Thyroid gland (tissue), 4 donors: ENCODE measurements at places on chromosomes 3 and 15.
A peak's percentile ranks its signal among the peaks of the same experiment; 100 is the strongest.

- no peak for DNase-seq
Measured at GRCh38 chr15:85760049-85760448, 34.7 kb downstream of the KLHL25 start.

GRCh38 chr15:69843276-69843899, 254.3 kb downstream of the TLE3 start:
- no peak for DNase-seq

GRCh38 chr3:35071772-35072171, 567.6 kb upstream of the ARPP21 start:
- no peak for DNase-seq

DNA sequence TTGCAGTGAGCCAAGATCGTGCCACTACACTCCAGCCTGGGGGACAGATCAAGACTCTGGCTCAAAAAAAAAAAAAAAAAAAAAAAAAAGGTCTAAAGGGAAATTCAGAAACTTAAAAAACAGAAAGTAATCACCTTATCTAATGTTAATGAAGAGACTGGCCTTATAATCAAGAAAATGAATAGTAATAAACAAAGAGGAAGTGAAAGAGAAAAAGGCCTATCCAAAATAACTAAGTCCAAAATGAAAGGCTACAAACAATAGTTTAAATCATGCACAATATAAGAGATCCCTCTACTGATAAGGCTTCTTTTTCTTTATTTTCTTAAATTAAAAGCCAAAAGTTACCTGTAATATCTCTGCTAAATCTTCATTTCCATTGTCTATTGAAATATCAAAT, 37.1 kb upstream of the HDC start:
- DNase-seq = no peak

- peak; percentile 39 for DNase-seq
Measured at GRCh38 chr15:31489801-31490646, 163.4 kb downstream of the KLF13 start.

DNA sequence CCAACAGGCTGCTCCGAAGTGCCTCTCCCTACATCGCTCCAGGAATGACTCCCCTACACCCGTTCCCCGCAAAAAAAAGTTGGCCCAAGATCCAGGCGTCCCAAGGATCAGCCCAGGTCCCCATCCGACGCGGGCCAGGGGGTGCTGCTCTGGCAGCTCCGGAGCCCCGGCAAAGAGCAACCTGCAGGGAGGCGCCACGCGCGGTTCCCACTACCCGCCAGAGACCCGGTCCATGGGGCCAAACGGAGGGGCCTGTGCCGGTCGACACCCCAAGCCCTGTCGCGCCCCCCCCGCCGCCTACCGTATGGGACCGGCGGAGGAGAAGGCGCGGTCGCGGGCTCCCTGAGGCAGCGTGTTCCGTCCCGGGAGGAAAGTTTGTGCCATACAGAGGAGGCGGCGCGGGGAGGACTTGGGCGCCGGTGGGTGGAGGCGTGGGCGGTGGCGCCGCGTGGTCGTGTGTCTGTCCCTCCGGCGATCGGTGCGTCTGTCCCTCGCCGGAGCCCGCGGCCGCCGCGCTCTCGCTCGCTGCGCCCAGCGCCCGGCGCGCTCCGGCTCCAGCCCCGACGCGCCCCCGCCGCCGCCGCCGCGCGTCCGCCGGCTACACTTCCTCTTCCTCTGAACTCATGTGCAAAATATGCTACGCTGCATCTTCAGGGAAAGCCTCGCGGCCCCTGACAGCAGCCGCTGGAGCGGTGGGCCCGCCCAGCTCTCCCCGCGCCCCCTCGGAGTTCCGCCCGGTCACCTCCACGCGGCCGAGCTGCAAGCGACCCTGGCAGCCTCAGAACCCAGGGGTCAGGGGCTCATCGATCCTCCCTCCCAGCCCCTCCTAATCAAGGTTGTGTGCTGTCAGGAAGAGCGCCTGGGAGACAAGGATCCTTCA, at the start of gene RFTN1:
TSS of gene RFTN1 (minus strand) at position 559 of the 880 bp plus-strand sequence. CDS start 19,830 bp downstream, outside the sequence.
- DNase-seq = peak; percentile 62

GRCh38 chr3:126509597-126510307, 7.8 kb downstream of the UROC1 start:
- no peak for DNase-seq

- DNase-seq = no peak
Measured at GRCh38 chr3:57959423-57960173, 48.6 kb upstream of the FLNB start.

DNA sequence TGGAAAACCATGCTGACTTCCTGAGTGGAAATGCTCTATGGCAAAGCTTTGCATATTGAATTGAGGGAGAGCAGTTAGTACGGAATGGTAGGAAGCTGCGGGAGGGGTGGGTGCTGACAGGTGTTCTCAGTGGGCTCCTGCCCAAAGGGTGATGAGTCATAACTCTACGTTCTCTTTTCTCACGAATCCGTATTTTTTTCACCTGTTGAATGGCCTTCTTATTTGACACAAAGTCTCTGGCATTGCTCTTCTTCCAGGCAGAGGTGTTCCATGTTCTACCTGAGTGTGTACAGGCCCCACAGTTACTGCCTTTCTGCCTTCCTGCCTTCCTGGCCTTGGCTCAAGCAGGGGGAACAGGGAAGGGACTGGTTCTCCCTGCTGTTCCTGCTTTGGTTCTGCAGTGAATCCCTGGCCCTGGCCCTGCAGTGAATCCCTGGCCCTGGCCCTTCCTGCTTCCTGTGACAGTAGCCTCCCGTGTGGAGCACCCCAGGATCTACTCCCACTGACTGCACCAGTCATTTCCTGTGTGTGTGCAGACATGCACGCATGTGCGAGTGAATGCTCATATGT, 31.9 kb downstream of the TRAK1 start:
- peak; percentile 11 for DNase-seq

- DNase-seq = no peak
Measured at GRCh38 chr15:40925495-40925862, 3.7 kb upstream of the DLL4 start.

DNA sequence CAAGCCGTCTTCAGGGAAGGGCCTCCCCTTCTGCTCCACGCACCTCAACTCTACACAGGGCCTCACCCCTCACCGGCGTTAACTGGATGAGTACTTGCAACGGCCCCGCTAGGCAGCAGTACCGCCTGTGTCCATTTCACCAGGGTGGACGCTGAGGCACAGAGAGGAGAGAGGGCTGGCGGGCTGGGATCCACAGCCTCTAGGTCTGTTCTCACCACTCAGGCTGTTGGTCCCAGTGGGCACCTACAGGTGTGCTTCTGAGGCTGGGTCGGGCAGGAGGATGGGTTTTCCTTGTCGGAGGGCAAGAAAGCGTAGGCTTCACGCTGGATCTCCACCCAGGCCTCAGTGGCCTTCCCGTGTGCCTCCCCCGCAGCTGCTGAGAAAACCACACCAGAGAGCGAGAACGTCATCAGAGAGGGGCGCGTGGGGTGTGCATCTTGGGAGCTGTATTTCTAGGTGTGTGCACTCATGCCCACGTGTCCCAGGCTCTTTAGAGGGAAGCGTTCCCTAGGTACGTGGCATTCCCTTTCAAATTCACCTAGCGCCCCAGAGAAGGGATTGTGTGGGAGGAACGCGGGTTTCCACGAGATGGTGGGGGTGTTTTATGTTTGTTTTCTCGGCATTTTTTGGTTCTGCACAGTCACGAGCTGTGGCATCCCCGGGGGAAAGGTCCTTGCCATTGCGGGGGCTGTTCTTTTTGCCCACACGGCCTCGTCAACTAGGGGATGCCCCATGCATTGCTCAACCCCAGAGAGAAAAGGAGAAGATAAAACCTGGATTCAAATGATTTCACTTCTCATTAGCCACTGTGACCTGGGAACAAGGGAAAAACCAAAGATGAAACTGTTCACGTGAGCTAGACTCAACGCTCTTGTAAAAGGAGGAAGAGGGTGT, 67.7 kb downstream of the MGLL start:
- DNase-seq = no peak

DNA sequence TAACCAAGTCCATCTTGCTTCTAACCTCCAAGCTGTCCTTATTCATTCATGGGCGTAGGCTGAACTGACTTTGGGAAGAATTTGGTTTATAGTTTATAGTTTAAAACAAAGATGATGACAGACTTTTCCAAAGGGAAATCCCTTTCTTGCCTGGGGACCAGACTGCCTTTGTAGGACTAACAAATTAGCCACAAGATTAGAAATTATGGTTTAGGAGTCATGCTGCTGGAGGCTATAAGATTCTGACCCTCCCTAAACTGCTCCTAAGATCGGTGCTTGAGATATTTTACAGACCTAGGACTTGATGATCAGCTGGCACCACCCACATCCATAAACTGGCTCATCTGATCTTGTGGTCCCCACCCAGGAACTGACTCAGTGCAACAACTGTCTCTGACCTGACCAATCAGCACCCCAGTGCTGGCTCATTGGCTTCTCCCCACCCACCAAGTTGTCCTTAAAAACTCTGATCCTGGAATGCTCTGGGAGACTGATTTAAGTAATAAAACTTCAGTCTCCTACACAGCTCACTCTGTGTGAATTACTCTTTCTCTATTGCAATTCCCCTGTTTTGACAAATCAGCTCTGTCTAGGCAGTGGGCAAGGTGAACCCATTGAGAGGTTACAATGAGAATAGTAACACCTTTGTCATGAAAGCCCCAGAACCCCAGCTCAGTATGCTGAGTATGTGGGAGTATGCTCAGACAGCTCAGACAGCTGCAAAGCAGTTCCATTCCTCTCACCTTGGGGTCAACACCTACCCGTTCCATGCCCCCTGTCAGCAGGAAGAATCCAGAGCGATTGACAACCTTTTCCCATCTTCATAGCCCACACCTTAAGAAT, 51.6 kb upstream of the C15orf39 start:
- no peak for DNase-seq

DNA sequence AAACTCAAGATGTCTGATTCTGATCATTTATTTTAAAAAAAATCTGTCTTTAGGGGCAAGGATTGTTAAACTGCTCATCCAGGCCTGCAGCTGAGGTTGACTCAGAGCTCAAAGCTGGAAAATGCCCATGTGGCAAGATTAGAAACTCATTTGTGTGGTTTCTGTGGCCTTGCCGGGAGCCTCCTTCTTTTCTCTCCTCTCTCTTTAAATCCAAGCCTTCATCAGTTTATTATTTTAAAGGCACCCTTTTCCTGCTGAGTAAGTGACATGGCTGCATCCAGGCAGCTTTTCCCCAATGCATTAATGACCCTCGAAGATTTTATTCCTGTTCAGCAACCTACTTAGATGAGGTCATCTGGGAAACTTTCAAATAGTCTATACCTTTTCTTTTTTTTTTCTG, 221.3 kb upstream of the CDIN1 start:
- DNase-seq = no peak

DNA sequence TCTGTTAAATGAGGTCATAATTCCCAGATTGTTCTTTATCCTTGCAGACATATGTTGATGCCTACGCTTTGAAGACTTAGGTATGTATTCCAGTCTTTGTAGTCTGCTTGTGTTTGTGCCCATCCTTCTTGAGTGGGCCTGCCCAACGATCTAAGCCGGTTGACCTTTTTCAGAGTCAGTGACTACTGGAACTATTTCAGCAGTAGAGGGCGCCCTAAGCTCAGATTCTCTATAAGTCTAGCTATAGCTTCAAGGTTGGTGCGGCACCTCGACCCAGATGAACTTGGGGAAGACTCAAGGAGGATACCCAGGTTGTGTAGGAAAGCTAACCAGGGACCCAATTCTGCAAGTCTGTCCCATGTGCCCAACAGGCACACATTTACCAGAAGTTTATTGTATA, 228.8 kb upstream of the PPP2R3A start:
- DNase-seq = no peak

DNA sequence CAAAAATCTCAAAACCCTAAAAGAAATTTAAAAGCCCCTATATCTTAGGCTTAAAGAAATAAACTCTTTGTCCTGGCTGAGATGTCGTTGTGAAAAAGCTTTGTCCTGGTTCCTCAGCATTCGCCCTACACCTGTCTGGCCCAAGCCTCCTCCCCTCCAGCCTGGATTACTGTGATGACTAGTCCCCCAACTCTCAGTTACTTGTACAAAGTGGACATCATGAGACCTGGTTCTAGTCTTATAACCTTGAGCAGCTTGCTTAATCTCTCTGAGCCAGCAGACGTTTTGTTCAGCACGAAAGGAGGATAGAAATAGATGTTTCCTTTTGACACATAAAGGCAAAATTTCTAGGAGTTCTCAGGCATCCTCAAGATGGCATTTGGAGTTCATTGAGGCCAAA, 51.6 kb downstream of the FILIP1L start:
- DNase-seq = no peak

DNA sequence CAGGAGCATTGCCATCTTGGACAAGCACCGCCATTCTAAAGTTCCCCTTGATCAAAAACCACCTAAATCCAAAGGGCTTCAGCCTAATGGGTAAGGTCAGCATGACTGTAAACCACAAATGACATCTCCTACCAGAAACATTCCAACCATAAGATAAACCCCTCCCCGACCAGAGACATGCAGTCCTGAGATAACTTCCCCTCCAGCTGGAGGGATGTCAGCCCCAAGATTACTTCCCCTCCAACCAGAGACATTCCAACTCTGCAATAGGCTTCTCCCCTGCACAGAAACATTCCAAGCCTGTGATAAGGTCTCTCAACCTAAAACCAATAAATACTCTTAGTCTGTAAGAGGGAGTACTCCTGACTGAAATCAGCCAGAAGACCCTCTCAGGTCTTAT, 62.7 kb upstream of the DNAJC19 start:
- no peak for DNase-seq

DNA sequence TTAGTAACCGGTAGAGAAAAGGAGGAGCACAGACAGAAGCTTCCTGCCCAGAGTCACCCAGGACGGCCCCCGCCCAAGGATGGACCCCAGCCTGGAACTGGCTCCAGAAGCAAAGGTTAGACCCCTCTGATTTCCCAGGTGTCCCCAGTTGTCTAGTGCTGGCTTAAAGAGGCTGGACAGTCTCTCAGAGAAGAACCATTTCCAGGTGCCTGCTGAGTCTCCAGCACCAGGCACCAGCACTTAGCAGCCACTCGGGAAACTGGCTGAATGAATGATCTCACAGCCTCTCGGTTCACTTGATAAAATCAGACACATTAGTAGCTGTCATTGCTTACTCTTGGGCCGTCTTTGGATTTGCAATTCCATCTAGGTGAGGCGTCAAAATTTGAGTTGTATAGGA, 139.7 kb upstream of the HES1 start:
- no peak for DNase-seq

DNA sequence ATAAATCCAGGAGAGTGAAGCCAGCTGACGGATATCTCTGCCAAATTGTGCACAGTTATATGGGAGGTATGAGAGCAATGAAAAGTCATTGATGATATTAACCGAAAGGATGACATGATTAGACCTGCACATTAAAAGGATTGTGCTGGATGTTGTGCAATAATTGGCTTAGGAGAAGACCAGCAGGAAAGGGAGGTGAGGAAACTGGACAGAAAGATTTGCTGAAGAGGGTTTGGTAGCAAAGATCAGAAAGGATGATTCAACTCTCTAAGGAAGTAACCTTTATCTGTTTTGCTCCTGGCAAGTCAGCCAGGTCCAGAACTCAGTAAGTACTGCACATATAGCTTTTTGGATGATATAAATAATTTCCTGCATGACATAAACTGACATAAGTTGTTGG, 704.7 kb downstream of the GRM7 start:
- no peak for DNase-seq

- no peak for DNase-seq
Measured at GRCh38 chr3:10962481-10963036, 30.0 kb upstream of the SLC6A1 start.

- DNase-seq = no peak
Measured at GRCh38 chr3:157445857-157446256, 9.2 kb downstream of the PTX3 start.

GRCh38 chr3:41208507-41209220, 9.4 kb downstream of the CTNNB1 start:
- no peak for DNase-seq

GRCh38 chr3:42901073-42901415, 4.9 kb upstream of the ZNF662 start:
- DNase-seq = no peak
